ENCODE measurements at places on chromosomes 7 and 10.

- DNase-seq = no peak
These were observed 62.2 kb downstream of the ST7 start for GRCh38 chr7:117015258-117016184.

DNA sequence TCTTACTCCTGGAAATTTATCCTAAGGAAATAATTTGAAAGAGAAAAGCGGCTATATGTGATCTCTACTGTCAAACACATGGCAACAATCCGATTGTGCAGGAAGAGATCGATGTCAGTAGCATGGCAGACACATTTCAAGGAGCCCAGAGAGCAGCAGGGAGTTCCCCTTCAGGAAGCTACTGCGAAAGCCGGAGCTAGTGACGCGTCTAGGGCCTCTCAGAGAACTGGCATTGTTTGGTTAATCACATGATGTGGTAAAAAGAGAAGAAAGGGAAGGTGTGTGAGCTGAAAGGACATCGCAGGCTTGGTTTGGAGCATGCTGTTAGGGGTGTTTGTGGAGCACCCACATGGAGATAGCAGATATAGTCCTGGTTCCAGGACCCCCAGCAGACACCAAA lies 74.9 kb downstream of the BEND7 start:
- no peak for DNase-seq

GRCh38 chr10:48802611-48803071 lies 118.0 kb downstream of the WDFY4 start:
- DNase-seq = no peak

DNA sequence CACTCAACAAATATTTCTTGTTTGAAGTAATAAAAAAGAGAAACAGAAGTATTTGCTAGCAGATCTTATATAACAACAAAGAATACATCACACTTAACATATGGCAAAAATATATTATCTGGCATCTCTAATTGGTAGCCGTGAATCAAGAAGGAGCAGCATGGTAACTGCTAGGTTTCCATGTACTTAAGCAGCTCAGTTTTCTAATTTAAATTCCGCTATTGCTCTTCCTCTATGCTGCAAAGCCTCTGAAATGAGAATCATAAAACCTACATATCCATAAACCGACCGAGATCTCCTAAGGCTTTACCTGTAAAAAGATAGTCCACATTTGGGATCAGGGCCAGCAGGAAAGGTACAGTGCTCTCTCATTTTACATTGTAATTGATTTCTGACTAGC lies 76.6 kb upstream of the PTPRZ1 start:
- DNase-seq = no peak

GRCh38 chr7:91517201-91517785 lies 253.1 kb downstream of the FZD1 start:
- no peak for DNase-seq

DNA sequence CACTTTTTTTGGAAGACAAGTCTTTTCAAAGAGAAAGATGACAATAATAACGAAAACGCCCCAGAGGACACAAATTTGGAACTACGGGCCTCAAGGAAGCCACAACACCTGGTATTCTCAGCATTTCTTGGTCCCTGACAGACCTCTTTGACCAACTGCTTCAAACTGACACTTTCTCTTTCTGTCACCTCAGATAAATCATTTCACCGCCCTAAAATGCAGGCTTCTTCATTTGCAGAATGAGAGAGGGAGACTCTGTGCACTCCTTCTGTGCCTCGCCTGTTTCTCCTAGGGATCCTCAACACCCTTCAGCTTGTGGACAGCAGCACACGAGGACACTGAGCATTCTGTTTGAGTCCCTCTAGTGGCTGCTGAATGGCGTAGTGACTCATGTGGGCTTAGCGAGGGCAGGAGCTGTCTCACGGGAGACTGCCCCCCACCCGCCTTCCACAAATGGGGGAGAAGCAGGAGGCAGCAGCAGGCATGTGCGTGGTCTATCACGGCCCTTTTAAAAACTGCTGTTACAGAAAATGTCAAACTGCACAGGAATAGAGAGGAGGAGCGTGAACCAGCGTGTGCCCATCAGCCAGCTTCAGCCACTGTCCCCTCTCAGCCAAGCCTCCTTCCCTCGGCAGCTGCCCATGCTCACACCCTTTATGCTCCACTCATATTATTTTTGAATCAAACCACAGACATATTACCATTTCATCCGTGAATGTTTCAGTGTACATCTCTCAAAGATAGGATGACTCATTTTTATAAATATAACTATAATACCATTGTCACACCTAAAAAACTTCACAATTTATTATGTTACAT lies 41.4 kb downstream of the GSDME start:
- DNase-seq = no peak

DNA sequence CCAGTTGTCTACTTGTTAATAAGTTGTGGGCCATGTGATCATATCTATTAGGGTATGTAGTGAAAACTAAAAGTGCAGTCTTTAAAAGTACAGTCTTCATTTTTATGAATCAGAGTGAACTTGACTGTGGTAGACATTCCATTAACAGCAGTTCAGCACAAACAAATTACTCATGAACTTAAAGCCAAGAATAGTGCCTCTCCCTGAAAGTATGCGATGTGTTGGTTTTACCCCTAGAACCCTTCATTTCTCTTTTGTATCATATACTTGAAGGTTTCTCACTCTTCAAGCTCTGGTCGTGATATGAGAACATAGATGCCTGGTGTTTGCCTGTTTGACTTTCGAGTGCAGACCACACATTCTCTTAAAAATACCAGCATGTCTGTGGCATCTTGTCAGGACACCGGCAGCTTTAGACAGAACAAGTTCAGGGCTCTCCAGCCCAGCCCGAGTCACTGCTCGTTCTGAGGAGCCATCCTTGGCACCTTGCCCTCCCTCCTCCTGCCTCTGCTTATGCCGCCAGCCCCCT lies 159.3 kb downstream of the LCOR start:
- no peak for DNase-seq

DNA sequence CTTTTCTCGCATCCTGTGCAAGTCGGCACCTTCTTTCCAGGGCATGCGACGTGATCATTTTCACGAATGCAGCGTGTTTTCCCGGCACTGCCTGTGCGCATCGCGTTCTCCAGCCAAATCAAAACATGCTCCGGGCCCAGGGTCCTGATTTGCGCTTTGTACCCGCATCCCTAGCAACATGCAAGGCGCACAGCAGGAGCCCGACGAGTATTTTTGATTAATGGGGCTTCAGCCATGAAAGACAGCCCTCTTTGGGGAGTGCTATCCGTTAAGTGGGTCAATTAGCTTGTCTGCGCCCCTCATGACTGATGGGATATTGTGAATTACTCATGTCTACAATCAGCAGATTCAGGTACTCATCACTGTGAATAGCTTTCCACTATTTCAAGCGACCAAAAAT lies 243.3 kb upstream of the RNF32 start:
- DNase-seq = no peak

DNA sequence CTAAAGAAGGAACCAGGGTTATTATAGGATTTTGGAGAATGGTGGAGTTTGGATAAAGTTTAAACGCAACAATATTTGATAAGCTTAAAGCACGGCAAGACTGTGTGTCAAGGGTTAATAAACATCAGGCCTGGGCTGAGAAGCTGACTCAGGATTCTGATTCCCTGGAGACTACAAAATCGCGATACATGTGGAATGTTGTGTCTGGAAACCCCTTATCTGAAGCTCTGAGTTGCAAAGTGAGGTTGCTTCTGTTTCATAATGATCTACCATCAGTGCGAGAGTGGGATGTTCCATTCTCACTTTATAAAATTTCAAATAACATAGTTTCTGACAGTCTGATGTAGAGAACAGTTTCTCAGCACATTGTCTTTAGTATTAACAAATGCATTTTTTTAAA lies 7.8 kb downstream of the C1GALT1 start:
- no peak for DNase-seq

GRCh38 chr10:31617757-31618156 lies 298.7 kb downstream of the ZEB1 start:
- no peak for DNase-seq

DNA sequence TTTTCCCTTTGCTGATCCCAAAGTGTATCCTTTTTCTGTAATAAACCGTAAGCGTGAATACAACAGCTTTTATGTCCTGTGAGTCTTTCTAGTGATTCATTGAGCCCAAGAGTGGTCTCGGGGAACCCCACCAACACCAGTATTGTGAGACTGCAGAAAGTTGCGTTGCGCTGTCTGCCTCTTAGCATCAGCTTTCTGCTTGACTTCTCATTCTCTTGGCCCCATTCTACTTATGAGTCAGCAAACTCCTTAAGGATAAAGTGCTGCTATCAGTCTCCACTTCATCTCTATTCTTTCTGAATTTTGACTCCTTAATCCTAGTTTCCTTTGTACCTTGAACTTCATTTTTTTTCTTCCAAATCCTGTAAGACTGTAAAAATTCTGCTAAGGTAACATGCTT lies 184.3 kb upstream of the MBL2 start:
- DNase-seq = no peak

DNA sequence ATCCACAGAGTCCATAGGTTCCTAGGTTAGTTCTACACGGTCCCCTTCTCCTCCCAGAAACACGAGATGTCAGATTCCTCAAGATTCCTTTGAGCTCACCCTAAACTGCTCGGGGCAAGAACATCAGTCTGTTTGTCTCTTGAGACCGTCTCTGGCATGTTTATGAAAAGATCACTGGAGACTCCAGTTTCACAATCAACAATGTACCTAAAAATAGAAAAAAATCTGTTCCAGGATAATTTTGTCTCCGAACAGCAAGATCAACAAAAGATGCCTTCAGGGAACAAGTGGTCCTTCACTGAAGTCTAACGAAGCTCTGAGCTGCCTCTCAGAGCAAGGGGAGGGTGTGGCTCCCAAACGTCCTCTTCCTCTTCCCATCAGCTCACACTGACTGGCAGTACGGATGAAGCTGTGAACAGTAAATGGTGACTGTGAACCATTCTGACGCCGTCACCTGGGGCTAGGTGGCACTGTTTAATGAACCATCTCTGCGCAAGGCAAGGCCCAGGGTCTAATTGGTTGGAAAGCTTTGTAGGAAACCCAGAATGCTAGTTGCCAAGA lies 156.2 kb upstream of the LYZL1 start:
- no peak for DNase-seq

DNA sequence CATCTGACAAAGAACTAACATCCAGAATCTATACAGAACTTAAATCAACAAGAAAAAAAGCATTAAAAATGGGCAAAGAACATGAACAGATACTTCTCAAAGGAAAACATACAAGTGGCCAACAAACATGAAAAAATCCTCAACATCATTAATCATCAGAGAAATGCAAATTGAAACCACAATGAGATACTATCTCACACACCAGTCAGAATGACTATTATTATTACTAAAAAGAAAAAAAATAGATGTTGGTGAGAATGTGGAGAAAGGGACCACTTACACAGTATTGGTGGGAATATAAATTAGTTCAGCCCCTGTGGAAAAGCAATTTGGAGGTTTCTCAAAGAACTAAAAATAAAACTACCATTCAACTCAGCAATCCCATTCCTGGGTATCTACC lies 89.1 kb upstream of the ADO start:
- DNase-seq = no peak

DNA sequence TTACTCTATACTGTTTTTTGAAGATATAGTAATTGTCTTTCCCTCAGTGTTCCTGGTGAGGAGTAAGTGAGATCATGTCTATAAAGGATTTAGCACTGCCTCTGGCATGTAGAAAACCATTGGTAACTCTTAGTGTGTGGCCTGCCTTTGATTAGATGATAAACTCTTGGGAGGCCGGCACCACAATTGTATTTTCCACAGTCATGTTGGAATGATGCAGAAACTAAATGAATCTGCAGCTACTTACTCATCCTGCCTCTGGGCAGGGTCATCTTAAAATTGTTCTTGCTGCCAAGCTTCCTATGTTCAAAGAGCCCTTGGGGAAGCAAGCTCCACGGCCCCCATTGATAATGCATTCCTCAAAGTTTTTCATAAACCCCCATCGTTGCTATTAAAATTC lies 204.6 kb downstream of the ANKRD7 start:
- DNase-seq = no peak

DNA sequence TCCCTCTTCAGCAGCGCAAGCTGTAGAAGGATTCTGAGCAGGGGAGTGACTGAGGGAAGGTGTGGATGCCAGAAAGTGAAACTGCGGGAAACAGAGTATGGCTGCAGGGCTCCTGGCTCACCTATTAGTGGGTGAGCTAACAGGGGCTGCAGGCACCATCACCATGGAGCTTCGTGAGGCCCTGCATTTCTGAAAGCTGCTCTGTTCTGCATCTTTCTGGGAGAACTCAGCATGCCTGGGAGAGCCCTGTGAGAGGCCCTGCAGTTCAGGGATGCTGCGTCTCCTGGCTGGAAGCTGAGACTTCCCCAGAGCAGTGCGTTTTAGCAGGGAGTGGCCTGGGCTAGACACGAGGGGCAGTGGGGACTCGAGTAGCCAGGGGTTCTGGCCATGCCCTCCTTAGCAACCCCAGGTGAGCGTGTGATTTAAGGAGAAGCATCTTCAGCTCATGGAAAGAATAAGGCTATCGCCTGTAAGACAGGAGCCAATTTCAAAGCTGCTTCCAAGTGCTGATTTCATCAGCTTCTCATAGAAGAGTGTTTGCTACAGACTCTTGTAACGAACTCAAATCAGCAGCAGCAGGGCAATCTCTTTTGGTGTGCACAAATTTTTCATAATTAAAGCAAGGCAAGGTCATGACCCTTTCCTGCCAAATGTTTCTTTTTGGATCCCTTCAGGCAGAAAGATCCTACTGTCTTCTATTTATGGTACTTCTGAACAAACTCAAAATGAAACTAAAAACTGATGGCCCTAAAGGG lies 293.6 kb upstream of the ZNF32 start:
- no peak for DNase-seq

DNA sequence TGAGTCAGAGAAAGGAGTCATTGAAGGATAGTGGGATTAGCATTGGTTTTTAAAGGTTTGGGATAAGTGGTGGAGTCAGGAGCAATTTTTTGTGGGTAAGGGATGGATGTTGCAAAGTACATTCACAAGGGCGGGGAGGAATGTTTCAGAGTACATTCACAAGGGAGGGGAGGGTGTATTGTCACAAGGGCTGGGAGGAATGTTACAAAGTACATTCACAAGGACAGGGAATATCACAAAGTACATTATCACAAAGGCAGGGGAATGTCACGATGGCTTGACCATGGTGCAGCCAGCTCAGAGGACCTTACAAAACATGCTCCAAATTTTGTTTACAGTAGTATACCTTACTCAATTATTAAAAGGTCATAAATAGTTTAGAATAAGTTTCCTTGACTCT lies 30.3 kb downstream of the C1GALT1 start:
- DNase-seq = no peak

- no peak for DNase-seq
These were observed 13.4 kb downstream of the TNS3 start for GRCh38 chr7:47568547-47568946.

DNA sequence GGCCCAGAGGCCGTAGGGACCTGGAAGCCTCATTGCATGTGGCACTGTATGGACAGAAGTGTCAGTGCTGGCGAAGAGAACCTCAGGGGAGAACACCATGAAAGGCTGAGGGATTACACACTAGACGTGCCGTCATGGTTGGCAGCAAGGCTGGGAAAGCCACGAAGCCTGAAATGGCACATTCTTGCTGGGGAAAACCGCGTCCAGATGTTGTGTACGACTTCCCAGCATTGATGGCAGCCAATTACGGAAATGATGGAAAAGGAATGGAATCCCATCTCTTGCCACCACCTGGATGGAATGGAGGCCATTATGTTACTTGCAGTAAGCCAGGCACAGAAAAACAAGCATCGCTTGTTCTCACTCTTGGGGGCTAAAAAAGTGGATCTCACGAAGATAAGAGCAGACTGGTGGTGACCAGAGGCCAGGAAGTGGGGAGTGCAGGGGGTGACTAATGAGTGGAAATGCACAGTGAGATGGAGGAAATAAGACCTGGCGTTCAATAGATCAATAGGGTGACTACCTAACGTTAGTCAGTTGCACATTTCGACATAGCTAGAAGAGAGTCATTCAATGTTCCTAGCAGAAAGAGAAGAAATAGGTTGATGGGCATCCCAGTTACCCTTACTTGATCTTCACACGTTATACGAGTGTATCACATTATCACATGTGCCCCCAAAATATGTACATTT lies 14.6 kb upstream of the PWWP2B start:
- DNase-seq = no peak
